Smooth muscle cell of the umbilical artery (primary cell): ENCODE measurements at places on chromosomes 16 and 17. TPM values are rescaled to one million over a fixed set of nuclear protein-coding genes. Genes with fewer than 3 reads are reported as not detected.

Gene USP10
- 30.6 and 80.5 TPM in 2 replicates for total RNA-seq

Gene RTN4RL1
- total RNA-seq: 0.05 TPM in 1 of 2 replicates, not detected in the other

Gene KRTAP3-2
- total RNA-seq: not detected in 2 replicates

Gene CASKIN1
- total RNA-seq: 0.30 and 0.92 TPM in 2 replicates

Gene RHBDL1
- total RNA-seq: 4.6 and 6.5 TPM in 2 replicates

Gene ST6GALNAC1
- not detected in 2 replicates for total RNA-seq

Gene KRT12
- not detected in 2 replicates for total RNA-seq

Gene NRN1L
- total RNA-seq: not detected in 2 replicates

Gene DLX4
- total RNA-seq: not detected in 2 replicates

Gene USP22
- 210 and 279 TPM in 2 replicates for total RNA-seq

Gene ABHD15
- total RNA-seq: 8.0 and 8.8 TPM in 2 replicates

Gene CDRT4
- total RNA-seq: 3.0 and 4.0 TPM in 2 replicates

Gene ZNF19
- total RNA-seq: 2.3 and 3.0 TPM in 2 replicates

Gene CCL7
- total RNA-seq: 2.5 and 4.8 TPM in 2 replicates

Gene FMNL1
- total RNA-seq: 1.9 and 2.7 TPM in 2 replicates

Gene MED1
- total RNA-seq: 19.3 and 26.7 TPM in 2 replicates

Gene STH
- total RNA-seq: not detected in 2 replicates

Gene GRAP
- under 0.01 and 0.23 TPM in 2 replicates for total RNA-seq

Gene CCL2
- 149 and 224 TPM in 2 replicates for total RNA-seq

Gene ADAP2
- total RNA-seq: 0.60 TPM in 1 of 2 replicates, not detected in the other

Gene SUPT6H
- total RNA-seq: 50.8 and 79.7 TPM in 2 replicates

Gene HSF5
- total RNA-seq: under 0.01 TPM in 1 of 2 replicates, not detected in the other

Gene TTYH2
- 3.6 and 5.3 TPM in 2 replicates for total RNA-seq

Gene HOXB6
- 4.8 and 5.3 TPM in 2 replicates for total RNA-seq

Gene SLC35B1
- total RNA-seq: 39.1 and 60.9 TPM in 2 replicates

Gene TBC1D3H
- total RNA-seq: not detected in 2 replicates

Gene ACSM3
- total RNA-seq: 0.28 and 1.2 TPM in 2 replicates

Gene HBQ1
- total RNA-seq: not detected in 2 replicates

Gene CRYBA1
- not detected in 2 replicates for total RNA-seq

Gene OR2C1
- total RNA-seq: under 0.01 and 0.14 TPM in 2 replicates

Gene HEATR9
- not detected in 2 replicates for total RNA-seq
